ENCODE measurements at places on chromosomes 6 and 20.
A peak's percentile ranks its signal among the peaks of the same experiment; 100 is the strongest.

GRCh38 chr6:159964046-159964445 is 4.8 kb upstream of the IGF2R start:
- DNase-seq: no peak

GRCh38 chr6:141326426-141326825 is 806.3 kb upstream of the GJE1 start:
- DNase-seq: peak; percentile 18

DNA sequence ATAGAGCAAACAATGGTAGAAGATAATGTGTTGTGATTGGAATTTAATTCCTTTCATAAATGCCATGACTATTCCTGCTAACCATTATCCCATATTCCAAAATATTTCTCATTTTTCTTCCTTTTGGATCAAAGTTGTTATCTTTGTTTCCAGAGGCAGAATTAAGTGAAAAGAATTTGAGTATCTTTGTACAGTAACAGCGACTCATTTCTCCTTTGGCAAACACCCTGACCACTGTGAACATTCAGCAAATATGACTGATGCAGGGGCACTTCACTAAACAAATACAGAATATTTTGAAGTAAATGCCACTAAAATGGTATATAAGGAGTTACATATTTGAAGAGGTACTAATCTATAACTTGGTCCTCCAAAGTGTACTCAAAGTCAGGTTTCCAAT is 105.0 kb upstream of the LAMP5 start:
- DNase-seq: no peak

DNA sequence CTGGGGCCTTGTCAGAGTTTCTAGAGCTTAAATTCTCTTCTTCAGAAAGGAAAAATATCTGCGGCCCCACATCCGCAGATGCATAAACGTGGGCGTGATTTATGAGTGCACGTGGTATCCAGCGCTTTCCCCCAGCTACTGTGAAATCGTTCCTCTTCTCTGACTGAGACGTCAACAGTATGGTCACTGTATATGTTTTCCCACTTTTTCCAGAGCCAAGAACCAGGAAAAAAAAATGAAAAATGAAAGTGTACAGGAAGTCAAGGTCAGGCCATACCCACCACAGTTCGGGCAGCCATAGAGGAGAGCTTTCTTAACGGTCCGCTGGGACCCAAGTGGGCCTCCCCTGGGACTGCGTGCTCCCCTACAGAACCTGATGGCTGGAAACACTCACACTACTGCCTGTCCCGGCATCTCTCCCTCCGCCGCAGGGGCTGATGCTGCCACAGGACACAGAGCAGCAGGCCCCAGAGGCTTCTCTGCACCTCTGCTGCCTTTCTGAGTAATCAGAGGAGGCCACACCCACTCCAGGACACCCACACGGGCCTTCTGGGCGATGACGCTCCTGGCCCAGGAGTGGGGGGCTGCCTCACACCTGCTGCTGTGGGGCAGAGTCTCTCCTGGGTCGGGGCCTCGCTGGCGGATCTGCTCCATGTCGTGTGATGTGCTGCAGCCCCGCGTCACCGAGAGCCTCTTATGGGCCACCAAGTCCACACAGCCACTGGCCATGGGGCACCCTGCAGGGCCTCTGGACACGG is 16.4 kb upstream of the STX16 start:
- DNase-seq: peak; percentile 50

DNA sequence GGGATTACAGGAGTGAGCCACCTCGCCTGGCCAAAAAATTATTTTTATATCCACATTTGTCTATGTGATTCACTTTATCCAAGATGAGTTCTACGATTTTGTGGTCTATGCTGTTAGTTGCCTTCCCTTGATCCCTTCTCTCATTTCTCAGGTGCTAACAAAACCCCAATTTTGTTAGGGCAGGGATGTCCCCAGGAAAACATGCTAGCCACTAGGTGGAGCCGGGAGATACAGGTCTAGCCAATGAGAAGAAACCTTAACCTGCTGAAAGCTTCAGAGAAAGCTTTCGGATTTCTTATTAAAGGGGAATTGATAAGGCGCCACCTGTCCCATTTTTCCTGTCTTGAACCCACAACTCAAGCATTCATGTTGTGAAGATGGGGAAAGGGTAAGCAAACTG is 167.4 kb upstream of the OLIG3 start:
- peak; percentile 67 for DNase-seq

DNA sequence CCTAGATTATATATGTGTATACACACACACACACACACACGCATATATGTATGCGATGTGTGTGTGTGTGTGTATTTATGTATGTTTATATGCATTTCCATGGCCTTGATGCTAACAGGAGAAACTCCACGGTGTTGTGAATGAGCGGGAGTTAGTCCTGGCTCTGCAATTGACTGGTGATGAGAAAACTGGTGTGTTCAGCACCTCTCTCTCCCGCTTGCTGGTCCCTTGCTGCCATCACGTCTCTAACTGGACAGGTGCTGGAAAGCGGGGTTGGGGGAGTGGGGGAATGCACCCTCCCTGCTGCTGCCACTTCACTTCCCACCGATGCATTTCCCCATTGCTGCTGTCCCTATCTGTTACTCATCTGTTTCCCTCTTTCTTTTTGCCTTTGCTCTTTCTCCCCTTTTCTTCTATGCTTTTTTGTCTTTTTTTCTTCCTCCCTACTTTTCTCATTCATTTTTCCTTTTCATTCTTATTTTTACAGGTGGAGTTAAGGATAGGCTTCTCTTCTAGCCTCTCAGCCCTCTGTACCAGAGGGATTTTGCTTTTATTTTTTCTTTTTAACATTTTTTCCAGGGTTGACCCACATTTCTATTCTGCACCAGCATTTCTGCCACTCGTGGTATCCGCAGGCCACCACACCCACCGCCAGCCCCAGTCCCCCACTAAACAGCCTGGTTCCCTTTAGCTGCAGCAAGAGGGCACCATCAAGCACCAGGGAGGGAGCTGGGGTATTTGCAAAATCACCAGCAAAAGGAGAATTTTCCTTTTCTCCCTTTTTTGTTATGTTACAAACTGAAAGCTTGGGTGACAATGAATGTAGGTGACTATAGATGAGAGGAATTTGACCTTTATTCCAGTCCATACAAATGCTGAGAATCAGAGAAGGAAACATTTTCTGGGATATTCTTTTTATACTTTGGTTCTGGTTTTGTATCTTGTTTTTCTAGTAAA is 115.6 kb downstream of the TCP11 start:
- no peak for DNase-seq

DNA sequence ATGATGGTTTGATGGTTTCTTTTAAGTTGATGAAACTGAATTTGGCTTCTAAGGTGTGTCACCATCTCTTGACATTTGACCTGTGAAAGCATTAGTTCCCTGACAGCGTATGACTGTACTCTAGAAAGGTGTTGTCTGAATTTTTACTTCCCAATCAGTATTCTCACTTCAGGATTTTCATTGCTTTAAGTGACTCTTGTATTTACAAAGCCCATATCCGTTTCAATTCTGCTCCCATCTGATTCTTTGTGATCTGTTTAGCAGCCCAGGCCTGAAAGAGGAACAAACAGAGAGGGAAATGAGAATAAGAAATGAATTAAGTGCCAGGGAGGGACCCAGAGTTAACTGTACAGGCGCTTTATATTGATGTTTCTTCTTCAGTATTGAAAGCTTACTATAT is 73.7 kb downstream of the FARS2 start:
- no peak for DNase-seq

- DNase-seq: no peak
Observed at GRCh38 chr6:151060096-151060765, 179.5 kb upstream of the AKAP12 start.

DNA sequence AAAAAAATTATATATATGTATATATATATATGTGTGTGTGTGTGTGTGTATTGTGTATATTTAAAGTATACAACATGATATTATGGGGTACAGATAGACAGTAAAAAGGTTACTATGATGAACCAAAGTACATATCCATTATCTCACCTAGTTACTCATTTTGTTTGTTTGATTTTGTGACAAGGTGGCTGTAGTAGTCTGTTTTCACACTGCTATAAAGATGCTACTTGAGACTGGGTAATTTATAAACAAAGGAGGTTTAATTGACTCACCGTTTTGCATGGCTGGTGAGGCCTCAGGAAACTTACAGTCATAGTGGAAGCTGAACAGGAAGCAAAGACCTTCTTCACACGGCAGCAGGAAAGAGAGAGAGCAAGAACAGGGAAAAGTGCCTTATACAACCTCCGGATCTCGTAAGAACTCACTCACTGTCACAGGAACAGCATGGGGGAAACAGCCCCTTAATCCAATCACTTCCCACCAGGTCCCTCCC is 30.2 kb upstream of the DACT2 start:
- no peak for DNase-seq

DNA sequence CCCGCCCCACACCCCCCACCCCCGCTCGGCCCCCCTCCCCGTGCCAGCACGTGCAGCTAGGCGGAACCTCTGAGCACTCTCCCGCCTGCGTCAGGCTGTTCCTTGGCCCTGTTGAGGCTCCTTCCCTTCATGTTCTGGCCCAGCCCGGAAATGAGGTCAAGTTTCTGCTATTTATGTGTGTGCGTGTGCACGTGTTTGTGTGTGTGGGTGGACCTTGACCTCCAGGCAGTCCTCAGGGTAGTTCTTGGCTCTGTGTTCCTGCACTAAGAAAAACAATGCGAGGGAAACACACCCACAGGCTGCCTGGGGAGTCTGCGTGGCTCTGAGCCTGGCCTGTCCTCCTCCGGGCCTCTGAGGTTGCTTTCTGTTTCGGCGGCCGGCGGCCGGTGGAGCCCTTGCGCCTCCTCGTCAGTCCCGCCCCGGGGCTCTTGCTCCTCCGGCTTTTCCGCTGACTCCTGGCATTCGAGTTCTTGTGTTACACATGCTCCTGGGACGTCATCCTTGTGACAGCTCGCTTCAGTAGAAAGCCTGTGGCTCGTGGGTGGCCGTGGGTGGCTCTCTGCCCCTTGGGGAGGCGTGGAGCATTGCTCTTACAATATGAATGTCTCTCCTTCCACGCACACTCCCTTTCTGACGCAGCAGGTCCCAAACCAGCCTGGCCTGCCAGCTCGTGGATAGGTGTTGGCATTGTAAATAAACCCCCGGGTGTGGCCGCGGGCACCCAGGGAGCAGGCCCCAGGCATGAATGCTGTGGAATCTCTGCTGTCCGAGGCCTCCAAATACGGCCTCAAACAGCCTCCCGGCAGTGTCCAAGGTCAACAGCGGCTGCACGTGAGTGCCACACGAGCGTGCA is 10.0 kb downstream of the SLCO4A1 start:
- DNase-seq: peak; percentile 46

DNA sequence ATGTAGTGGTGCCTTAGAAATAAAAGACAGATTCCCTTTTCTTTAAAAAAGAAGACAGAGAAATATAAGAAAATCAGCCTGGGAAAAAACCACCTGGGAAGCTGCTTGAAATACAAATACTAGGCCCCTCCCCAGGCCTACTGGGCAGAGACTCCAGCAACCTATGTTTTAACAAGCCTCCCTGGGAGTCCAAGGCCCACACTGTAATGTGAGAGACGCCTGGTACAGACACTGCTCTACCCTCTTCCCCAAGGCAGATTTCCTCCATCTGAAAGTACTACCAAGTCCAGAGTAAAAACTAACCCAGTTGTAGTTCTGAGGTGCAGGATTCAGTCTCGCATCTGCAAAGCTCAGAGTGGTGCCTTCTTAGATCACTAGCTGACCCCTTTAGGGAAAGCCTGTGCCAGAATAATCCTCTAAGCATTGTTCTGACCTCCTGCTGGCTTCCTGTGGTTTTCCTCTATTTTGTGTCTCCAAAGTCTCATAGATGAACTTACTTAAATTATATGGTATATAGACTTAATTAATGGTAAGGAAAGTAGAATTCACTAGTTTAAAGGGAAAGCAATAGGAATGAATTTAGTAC is 270.2 kb upstream of the SLC35B3 start:
- DNase-seq: no peak

- no peak for DNase-seq
Observed at GRCh38 chr6:112325444-112325843, 21.7 kb upstream of the RFPL4B start.

- DNase-seq: no peak
Observed at GRCh38 chr6:56933650-56934049, 21.3 kb upstream of the BEND6 start.

DNA sequence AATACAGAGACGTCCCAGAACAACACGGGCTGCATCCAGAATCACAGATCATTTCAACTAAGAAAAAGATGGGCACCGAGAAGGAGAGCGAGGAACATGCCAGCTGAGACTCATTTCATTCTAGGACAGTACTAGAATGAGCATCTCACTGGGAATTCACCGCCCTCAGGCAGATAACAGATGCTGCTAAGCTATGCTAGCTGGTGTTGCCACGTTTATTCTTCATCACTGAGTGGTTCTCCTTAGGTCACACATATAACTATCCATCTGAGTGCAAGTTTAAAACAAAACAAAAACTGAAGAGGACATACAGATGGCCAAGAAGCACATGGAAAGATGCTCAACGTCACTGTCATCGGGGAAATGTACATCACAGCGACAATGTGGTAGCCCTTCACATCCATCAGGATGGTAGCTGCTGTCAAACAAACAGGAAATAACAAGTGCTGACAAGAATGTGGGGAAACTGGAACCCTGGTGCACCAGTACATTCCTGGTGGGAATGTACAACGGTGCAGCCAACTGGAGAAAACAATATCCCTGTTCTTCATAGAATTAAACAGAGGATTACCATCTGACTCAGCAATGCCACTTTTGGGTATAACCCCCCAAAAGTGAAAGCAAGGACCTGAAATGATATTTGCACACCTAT is 97.6 kb downstream of the SLC22A23 start:
- no peak for DNase-seq

- DNase-seq: no peak
Observed at GRCh38 chr20:11438412-11438811, 479.3 kb upstream of the BTBD3 start.

GRCh38 chr6:34562861-34563512 is 6.9 kb upstream of the SPDEF start:
- no peak for DNase-seq

GRCh38 chr6:44828780-44829179 is 441.3 kb downstream of the CDC5L start:
- no peak for DNase-seq

DNA sequence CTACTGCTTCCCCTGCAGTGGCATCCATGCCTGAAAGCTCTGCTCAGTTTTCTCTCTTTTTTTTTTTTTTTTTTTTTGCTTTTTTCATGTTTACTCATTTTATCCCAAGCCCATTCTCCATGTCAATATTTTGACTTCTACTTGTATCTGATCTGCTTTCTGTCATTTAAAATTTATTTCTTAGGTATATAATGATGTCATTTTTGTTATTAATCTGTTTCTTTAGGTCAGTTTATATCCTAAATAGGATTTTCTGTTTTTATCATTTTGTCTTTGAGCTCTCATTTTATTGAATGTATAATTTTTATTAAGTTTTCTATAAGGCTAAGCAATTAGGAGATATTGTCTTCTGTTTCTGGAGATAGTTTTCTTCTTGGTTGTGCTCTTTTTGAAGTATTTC is 138.5 kb upstream of the PMEPA1 start:
- DNase-seq: no peak

GRCh38 chr6:159252955-159253508 is 83.8 kb downstream of the FNDC1 start:
- DNase-seq: no peak

DNA sequence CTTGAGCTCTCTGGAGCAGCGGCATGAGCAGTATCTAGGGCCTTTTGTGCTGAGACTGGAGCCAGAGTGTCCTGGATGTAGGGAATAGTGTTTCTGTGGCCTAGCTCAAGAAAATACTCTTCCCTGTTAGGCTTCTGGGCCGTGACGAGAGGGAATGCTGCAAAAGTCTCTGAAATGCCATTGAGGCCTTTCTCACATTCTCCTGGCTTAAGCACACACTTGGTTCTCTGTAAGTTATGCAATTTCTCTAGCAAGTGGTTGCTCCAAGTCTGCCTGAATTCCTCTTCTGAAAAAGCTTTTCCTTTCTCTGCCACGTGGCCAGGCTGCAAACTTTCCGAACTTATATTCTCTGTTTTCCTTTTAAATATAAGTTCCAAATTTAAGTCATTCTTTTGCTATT is 744.4 kb downstream of the GRIK2 start:
- DNase-seq: no peak
